Neural progenitor cell (in vitro differentiated cells): ENCODE measurements at places on chromosomes 11 and 22. TPM values are rescaled to one million over a fixed set of nuclear protein-coding genes. Genes with fewer than 3 reads are reported as not detected.

- H3K36me3 ChIP-seq: no peaks in the 10 kb centered on the region
- H3K27me3 ChIP-seq: peaks cover 16% of the 10 kb centered on the region
- peaks cover 17% of the 10 kb centered on the region for H3K4me1 ChIP-seq
Observed at GRCh38 chr11:11374358-11375148, 21.5 kb upstream of the CSNK2A3 start.

- no peaks in the 10 kb centered on the region for H3K27me3 ChIP-seq
- no peak for DNase-seq
- H3K4me1 ChIP-seq: peaks cover 5% of the 10 kb centered on the region
Observed at GRCh38 chr11:121520243-121521144, 67.7 kb upstream of the SORL1-AS1 start.

DNA sequence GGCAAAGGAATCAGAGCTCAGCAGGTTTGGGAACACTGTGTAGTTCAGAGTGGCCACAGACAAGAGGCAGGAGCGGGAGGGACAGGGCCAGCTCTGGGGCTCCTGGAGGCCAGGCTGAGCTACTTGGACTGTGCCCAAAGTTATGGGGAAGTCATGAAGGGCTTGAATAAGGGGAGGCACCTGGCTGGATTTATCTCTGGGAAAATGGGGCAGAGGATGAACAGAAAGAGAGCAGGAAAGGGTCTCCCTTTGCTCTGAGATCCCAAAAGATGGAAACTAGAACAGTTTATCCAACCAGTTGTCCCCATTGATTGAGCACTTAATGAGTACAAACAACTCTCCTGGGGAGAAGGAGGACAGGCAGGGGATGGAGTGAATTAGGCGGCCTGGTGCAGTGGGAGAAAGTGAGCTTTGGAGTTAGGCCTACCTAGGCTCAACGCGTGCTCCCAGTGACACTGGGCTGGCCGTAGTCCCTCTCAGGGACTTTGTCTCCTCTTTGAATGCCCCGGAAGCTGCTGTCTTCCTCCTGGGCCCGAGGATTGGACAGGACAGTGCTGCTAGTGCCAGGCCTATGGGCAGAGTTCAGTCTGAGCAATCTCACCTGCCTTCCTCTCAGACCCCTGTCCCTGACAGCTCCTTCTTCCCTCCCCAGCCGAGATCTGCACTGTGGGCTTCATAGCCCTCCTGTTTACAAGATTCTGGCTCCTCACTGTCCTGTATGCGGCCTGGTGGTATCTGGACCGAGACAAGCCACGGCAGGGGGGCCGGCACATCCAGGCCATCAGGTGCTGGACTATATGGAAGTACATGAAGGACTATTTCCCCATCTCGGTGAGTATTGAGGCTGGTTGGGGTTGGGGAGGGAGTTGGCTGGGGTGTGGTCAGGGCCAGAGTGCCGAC lies 2.0 kb downstream of the MOGAT2 start:
- H3K4me1 ChIP-seq: no peaks in the 10 kb centered on the region
- H3K36me3 ChIP-seq: no peaks in the 10 kb centered on the region
- H3K4me3 ChIP-seq: no peak overlapping the region
- no peaks in the 10 kb centered on the region for H3K27me3 ChIP-seq
- H3K27ac ChIP-seq: no peak overlapping the region
- no peak for DNase-seq

DNA sequence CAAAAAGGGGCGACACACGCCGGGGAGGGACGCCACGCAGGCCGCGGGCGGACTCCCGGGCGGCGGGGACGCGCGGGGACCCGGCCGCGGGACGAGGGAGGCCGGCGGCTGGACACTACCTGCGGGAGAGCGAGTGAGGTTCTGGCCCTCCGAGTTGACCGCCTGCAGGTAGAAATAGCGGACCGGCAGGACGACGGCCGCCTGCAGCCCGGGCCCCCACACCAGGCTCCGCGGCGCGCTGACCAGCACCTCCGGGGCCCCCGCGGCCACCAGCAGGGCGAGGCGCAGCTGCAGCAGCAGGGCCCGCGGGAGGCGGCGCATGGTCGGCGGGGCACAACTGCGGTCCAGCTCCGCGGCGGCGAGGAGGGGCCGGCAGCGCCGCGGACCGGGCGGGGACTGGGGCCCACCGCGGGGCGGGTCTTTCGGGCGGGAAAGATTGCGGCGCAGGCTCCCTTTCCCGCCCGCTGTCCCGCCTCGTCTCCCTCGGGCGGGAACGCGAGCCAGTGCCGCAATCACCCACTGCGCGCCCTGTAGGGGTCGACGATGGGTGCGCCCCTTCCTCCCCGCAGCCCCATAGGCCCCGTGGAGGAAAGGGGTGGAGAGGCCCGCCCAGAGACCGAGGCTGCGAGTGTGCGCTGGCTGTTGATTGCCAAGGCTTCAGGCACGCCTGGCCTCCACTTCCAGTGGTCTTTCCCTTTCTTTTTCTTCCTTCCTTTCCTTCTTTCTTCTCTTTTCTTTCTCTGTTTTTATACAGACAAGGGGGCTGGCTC lies at the start of gene POGLUT3:
TSS of gene POGLUT3 (minus strand) at position 339 of the 770 bp plus-strand sequence. CDS start at position 321, 18 bp downstream.
- H3K4me3 ChIP-seq: peak within 1 kb of the TSS; percentile 76
- peaks cover 12% of the 10 kb centered on the region for H3K4me1 ChIP-seq
- peak; percentile 88 for DNase-seq
- H3K27me3 ChIP-seq: peaks cover 11% of the 10 kb centered on the region

GRCh38 chr11:132139181-132139580 lies 768.8 kb downstream of the NTM start:
- peaks cover 6% of the 10 kb centered on the region for H3K4me1 ChIP-seq
- H3K36me3 ChIP-seq: no peaks in the 10 kb centered on the region
- H3K27ac ChIP-seq: no peak overlapping the region
- no peak for DNase-seq
- H3K4me3 ChIP-seq: no peak overlapping the region

DNA sequence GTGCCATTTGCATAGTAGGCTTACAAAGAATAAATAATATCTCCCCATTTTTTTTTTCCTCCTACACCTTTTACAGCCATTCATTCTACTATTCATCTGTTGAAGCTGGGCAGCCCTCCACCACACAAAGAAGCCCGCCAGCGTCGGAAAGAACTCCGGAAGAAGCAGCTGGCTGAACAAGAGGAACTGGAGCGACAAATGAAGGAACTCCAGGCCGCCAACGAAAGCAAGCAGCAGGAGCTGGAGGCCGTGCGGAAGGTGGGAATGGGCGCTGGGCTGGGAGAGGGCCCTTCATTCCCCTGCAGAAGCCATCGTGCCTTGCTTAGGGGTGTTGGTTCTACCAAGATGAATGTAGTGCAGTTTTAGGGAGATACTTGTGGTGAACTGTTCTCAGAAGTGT lies 68.6 kb downstream of the SWAP70 start:
- no peak overlapping the region for H3K27ac ChIP-seq
- no peaks in the 10 kb centered on the region for H3K27me3 ChIP-seq
- no peaks in the 10 kb centered on the region for H3K4me1 ChIP-seq
- H3K36me3 ChIP-seq: peaks cover 20% of the 10 kb centered on the region
- peak; percentile 17 for DNase-seq

Gene RFPL1
- total RNA-seq: not detected in 2 replicates

DNA sequence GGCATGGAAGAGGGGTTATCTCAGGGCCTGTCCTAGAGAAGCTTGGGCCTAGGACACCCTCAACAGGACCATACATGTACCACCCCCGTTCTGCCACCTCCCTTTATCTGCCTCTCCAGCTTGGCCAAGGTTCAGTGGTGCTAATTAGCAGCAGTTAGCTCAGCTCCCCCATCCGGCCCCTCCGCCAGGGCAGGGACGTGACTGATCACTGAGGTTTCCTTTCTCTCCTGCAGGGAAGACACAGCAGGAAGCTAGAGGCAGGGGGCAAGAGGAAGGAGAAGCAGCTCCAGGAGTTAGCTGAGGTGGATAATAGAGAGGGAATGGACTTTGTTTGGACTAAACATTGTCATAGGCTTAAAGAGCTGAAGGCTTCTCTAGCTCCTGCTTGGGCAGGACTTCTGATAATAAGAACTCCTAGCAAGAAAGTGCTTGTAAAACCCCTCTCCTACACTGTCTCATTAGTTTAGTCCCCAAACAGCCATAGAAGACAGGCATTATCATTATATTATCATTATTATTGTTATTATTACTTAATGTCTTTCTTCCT lies 53.8 kb downstream of the BUD13 start:
- no peak overlapping the region for H3K4me3 ChIP-seq
- no peak overlapping the region for H3K27ac ChIP-seq
- no peak for DNase-seq

DNA sequence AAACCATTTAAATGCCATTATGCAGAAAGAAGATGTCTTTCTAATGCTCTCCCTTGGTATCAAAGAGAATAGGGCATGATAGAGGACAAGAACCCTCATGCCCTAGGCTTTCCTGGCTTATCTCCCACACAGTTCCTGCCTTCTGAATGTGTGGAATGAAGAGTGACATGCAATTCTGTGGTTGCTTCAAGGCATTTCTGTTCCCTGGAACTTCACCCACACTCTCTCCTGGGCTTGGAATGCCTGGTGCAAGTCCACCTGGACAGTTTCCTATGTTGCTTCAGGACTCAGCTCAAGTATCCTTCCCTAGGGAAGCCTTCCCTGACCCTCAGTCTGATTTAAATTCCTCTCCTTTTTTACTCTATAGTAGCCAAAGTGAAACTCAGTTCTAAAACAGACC lies 53.8 kb upstream of the DRD2 start:
- no peaks in the 10 kb centered on the region for H3K27me3 ChIP-seq
- H3K27ac ChIP-seq: no peak overlapping the region
- H3K4me1 ChIP-seq: no peaks in the 10 kb centered on the region
- H3K36me3 ChIP-seq: no peaks in the 10 kb centered on the region
- H3K4me3 ChIP-seq: no peak overlapping the region
